Thyroid gland (tissue), 4 donors: ENCODE measurements at places on chromosomes 16 and 17.

DNA sequence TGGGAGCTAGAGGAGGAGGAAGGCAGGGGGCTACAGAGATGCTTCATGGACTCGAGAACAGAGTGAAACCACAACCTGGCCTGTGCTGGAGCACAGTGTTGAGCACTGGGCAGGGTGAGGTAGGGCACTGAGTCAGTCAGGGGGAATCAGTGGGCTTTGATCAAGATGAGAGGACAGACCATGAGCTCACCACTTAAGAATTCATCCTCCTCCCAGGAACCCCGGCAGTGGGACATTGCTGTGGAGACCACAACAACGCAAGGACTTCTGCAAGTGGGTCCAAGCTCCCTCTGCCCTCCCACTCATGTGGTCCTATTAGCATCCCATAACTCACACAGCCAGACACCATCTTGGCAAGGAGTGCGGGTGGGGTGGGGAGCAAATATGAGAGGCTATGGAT, 1.7 kb upstream of the CES5A start:
- no peak overlapping the region for H3K27ac ChIP-seq
- H3K36me3 ChIP-seq = no peaks in the 10 kb centered on the region
- no peak for DNase-seq
- H3K27me3 ChIP-seq = no peaks in the 10 kb centered on the region
- H3K4me1 ChIP-seq = no peaks in the 10 kb centered on the region

- no peak overlapping the region for H3K27ac ChIP-seq
- no peak for DNase-seq
- no peak overlapping the region for H3K4me3 ChIP-seq
Measured at GRCh38 chr16:4534151-4534790, 4.3 kb downstream of the CDIP1 start.

DNA sequence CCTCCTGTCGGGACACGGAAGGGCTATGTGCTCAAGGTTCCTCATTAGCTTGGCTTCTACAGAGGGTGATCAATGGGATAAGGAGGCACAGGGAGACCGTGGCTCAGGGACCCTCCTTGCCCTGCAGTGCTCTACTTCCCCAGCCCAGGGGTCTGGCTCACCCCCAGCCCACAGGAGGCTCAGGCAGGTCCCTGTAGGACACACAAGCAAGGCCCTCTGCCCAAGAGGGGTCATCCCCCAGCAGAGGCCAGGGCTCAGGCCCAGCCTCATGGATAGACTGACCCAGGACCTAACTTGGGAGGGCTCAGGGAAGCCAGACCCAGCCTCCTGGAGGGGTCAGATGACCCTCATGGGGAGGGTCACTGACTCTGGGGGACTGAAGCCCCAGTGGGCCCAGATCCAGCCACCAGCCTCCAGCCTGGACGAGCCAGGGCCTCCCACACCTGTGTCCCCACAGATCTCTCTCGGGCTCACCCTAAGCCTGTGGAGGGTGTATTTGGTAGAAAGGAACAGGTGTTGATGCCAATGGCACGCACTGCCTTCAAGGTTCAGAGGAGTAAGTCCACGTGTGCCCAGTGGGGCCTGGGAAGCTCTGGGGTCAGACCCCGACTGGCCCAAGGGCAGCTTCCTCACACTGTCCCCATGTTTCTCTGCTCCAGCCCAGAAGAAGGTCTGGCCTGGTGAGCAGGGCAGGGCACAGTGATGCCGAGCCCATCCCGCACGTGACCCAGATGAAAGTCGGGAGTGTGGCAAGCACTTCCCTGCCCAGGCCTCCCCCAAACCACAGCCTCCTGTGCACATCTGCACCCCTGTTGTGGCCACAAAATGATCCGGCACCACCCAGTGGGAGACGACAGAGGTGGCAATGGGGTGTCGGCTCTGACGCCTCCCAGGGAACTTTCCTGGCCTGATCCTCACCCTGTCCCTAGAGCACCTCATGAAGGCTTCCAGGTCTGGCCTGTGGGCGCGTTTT, 10.9 kb upstream of the KRTAP17-1 start:
- no peak overlapping the region for H3K27ac ChIP-seq
- no peak for DNase-seq
- no peaks in the 10 kb centered on the region for H3K27me3 ChIP-seq
- H3K4me3 ChIP-seq = no peak overlapping the region

- peaks cover 5% of the 10 kb centered on the region for H3K36me3 ChIP-seq
- no peak overlapping the region for H3K27ac ChIP-seq
- DNase-seq = peak; percentile 59
- no peaks in the 10 kb centered on the region for H3K4me1 ChIP-seq
- no peak overlapping the region for H3K4me3 ChIP-seq
Measured at GRCh38 chr16:17194190-17194780, 276.5 kb downstream of the XYLT1 start.

DNA sequence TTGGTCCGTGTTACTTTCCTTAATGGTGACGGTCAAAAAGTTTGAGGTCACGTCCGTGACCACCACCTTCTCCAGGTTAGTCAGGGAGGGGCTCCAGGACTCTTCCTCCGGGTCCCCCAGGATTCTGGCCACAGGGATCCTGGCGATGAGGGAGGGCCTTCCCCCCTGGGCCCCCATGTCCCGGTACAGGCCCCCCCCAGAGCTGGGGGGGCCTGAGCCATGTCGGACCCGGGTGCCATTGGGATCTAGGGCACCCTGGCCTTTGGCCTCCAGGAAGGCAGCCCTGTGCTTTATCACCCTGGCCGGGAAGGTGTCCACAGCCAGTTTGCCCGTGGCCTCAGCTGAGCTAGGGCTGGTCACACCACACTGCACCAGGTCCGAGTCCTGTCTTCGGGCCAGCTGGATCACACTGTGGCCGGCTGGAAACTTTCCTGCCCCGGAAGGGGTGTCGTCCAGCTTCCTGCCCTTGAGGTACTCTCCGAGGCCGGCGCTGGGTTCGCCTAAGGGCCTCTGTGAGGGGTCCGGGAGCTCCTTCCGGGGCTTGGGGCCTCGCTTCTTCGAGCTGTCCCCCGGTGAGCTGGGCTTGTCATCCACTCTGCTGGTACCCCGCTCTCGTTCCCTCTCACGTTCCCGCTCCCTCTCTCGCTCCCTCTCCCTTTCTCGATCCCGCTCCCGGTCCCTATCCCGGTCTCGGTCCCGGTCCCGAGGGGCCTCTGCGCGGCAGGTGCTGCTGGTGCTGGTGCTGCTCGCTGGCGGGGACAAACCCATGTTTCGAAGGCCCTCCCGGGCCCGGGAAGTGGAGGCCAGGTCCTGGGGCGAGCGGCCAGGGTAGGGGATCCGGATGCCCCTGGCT, 2.0 kb downstream of the CBX8 start:
- peaks cover 27% of the 10 kb centered on the region for H3K4me1 ChIP-seq
- H3K36me3 ChIP-seq = no peaks in the 10 kb centered on the region
- peaks cover 51% of the 10 kb centered on the region for H3K27me3 ChIP-seq
- H3K27ac ChIP-seq = no peak overlapping the region
- DNase-seq = no peak
